ENCODE measurements at places on chromosomes 12 and 14. TPM values are rescaled to one million over a fixed set of nuclear protein-coding genes. Genes with fewer than 3 reads are reported as not detected.

CCDC60 gene
- total RNA-seq = not detected

IAPP gene
- total RNA-seq = not detected

HOXC4 gene
- total RNA-seq = 0.36 TPM

PPP4R4 gene
- 0.98 TPM for total RNA-seq

CLEC14A gene
- 0.63 TPM for total RNA-seq

ZFYVE1 gene
- 32.6 TPM for total RNA-seq

SIX6 gene
- not detected for total RNA-seq

OR6C3 gene
- not detected for total RNA-seq

MBD6 gene
- 4.2 TPM for total RNA-seq

KRT2 gene
- total RNA-seq = not detected

KRT82 gene
- total RNA-seq = not detected

NFATC4 gene
- 77.9 TPM for total RNA-seq

NR1H4 gene
- total RNA-seq = not detected

SIRT4 gene
- total RNA-seq = 3.6 TPM

DNA sequence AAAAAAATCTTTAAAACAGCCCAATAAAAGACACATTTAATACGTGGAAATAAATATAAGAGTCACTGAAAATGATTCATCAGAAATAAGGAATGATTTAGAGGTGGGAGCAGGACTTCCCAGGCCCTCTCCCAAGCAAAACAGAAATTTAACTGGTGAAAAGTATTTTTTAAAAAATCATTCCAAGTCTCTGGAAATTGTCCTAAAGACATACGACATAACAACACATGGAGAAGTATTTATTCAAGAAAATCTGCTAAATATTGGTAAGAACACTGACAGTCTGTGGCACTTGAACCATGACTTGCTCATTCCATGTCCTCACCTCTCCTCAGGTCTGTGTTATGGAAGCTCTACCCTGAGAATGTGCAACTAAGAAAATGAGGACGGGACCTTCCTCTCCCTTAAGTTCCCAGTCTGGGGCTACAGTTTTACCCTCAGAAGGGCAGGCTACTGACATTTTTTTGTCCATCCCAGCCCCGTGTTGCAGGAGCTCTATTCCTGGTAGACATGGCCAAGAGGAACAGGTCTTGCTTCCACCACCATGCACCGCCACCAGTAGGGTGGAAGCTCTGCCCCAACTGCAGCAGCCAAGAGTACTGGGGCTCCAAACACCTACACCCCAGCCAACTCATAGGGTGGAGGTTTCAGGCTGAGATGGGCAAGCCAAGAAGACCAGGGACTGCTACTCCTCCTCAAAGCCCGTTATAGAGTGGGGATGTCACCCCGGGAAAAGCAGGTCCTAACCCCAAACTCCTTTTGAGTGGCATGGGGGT lies 193.0 kb downstream of the CRADD start:
- DNase-seq = peak; percentile 67

DNA sequence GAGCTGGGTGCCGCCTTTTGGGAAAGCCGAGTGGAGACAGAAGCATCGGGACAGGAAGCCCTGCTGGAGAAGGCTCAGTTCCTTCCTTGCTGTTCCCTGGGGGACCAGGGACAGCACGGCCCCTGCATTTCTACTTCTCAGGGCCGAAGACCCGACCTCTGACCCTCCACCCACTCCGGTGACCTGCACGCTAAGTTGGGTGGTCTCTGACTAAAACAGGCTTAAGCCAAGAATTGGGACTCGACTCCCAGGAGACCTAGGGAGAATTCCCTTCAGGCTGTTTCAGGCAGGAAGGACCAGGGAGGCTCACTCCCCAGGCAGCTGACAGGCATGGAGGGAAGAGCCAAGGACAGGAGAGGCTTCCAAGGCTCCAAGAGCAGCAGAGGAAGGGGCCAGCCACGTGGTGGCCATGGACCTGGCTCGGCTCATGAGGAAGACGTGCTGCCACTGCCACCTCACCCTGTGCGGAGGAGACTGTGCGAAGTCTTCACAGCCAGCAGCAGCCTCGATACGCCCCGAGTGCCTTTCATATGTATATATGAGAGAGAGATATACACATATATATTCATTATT lies 43.9 kb downstream of the DCAF4 start:
- no peak for DNase-seq

DNA sequence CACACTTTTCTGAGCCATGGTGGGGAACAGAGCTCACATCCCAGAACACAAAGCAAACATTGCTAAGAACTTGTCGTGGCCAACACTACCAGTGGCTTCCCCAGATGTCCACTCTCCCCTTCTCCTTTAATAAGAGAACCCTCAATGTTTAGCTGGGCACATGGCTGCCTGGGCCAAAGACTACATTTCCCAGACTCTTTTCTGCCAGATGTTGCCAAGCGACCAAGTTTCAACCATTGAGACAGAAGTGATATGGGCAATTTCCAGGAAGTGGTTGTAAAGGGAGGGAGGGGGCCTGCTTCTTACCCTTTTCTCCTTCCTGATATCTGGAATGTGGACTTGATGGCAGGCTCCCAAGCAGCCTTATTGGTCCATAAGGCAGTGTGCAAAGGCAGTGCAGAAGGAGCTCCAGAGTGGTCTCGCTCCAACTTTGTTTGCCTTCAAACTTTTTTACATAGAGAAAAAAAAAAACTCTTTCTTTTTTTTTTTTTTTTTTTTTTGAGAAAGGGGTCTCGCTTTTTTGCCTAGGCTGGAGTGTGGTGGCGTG lies 24.9 kb upstream of the JDP2 start:
- DNase-seq = no peak

- DNase-seq = peak; percentile 5
Observed at GRCh38 chr12:4939418-4940023, 29.8 kb downstream of the KCNA1 start.

- DNase-seq = no peak
Observed at GRCh38 chr12:89673603-89674002, 35.0 kb downstream of the ATP2B1 start.

DNA sequence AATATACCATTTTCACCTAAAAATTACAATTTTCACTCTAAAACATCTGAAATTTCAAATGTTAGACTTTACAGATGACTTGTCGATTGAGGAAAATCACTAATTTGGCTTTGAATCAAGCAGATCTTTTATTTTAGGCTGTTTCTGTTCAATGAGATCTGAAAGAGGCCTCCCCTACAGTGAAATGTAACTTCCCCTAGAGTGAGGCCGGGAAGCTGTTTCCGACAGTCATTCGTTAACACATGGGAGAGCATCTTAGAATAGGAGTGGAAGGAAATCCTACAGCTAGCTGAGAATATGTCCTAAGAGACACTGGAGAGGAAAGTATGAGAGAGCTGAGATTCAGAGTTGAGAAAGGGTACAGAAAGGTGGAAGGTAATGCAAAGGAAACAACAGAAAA lies 5.7 kb upstream of the C14orf93 start:
- no peak for DNase-seq

GRCh38 chr12:97643924-97644323 lies 181.3 kb downstream of the RMST start:
- no peak for DNase-seq

DNA sequence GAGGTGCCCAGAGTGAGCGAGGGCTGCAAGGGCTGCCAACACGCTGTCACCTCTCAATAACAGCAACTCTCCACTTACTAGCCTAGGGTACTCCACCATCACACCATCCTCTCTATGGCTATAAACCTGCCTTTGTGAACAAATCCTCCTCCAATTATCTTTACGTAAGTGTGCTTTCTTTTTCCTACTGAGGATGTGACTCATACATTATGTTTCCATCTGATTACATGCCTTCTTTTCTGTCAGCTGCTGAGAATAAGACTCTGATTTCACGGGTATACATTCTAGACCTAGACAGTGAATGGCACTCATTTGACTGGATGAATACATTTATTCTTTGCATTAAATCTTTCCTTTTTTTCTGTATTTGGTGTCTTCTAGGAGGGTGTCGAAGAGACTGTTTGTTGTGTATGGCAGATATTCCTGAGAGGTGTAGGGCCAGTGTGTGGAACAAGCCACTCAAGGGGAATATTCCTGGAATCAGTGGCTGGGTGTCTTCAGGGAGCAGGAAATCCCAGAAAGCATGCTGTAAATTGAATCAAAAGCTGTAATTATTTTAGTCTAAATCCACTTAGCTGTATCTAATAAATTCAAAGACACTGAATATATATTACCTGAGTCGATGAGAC lies 327.3 kb upstream of the TMTC1 start:
- DNase-seq = peak; percentile 62

GRCh38 chr12:45256721-45257120 lies 40.8 kb downstream of the ANO6 start:
- DNase-seq = no peak

GRCh38 chr12:33628087-33628486 lies 188.5 kb upstream of the SYT10 start:
- DNase-seq = no peak

DNA sequence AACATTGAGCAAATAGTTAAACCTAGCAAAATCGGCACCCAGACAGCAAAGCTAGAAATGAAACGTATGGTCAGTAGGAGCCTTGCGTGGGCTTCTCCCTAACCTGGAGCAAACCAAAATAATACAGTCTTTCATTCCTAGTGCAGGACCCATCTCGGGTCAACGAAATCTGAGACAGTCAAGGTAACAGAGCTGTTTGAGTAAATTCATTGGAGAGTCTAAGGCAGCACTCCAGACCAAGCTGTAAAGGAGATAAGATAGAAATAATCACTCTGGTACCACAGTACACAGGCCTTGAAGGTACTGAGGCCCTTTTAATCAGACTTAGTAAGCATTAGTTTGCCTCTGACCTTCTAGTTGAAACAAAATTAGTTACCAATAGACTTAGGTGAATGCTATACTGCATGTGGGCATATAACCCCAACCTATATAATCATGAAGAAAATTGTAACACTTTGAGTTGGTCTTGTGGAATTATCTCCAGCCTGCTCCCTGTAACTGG lies 54.4 kb upstream of the BICD1 start:
- no peak for DNase-seq

GRCh38 chr12:111598637-111599452 lies at the start of gene ATXN2:
Gene ATXN2, minus strand, starts transcription at chr12:111599315. Its CDS starts 281 bp downstream, at chr12:111599034.
- DNase-seq = peak; percentile 57

DNA sequence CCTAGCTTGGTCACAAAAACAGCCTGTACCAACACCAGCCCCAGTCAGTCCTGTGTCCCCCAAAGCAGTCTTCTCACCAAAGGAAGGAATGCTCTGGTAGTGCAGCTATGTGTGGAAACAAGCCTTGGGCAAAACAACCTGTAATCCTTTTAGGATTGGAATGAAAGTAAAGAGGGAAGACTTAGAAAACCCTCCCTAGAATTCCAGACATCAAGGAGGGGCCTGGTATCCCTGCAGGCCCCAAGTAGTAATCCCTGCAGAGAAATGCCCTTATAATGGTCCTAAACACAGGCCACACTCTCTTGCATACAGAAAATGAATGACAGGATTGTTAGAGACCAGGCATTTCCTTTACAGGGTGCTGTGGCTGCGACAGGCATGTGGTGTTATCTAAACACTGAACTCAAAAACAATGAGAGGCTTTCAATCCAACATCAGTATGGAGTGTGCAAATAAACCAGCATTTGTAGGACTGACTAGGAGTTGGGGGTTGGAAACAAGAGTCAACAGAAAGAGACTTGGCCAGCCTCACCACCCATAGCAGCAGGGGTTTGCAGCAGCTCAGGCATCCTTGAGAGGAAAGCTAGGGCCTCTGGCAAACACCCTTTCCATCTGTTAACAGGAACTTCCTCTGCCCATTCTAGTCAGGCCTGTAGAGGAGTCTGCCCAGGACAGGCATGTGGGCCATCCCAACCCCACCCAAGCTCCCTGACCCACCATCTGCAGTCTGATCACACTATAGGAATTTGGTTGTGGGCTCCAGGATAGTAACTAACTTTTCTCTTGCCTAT lies 59.1 kb downstream of the DCAF5 start:
- peak; percentile 79 for DNase-seq

GRCh38 chr12:65720136-65721130 lies 103.8 kb upstream of the HMGA2 start:
- DNase-seq = peak; percentile 67

DNA sequence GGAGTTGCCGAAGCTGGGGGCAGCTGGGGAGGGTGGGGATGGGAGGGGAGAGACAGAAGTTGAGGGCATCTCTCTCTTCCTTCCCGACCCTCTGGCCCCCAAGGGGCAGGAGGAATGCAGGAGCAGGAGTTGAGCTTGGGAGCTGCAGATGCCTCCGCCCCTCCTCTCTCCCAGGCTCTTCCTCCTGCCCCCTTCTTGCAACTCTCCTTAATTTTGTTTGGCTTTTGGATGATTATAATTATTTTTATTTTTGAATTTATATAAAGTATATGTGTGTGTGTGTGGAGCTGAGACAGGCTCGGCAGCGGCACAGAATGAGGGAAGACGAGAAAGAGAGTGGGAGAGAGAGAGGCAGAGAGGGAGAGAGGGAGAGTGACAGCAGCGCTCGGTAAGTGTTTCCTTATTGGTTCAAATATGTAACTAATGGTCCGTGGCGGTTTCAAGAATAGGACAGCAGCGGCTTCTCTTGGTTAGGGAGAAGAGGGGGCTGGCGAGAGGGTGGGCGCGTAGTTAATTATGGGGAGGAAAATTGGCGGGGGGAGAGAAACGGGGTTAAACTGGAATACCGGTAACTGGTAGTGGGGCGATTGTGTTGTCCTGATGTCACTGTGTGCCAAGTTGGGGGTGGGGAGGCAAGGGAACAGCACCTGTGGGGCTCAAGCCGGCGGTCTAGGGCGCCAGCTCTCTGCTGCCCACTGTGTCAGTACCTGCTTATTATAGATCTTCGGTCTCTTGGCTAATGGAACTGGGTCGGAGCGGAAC lies 8.4 kb downstream of the HOXC8 start:
- no peak for DNase-seq

- no peak for DNase-seq
Observed at GRCh38 chr12:52660934-52661499, 9.0 kb upstream of the KRT2 start.

DNA sequence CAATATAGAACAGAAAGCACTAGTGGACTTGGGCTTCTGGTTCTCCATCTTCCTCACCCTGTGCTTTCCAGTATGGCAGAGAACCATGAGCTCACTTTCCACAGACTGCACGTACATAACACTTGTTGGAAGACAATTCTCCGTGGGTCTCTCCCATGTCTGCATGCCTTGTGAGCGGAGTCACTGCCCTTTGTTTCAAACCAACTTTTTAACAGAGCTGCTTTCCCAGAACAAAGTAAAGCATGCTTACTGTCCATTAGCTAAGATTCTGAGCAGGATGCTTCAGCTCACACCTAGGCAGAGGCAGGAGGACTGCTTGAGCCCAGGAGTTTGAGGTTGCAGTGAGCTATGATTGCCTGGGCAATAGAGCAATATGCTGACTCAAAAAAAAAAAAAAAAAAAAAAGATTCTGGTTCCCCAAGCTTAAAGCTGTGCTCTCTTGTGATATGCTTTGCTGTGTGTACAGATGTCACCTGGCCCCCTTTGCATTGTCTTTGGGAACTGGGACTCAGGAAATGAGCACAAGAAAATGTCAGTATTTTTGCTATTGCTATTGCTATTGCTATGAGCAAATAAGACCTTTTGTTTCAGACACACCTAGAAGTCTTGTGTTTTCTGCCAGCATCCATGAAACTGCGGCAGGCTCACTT lies 54.6 kb upstream of the PTGR2 start:
- DNase-seq = peak; percentile 26

Data from fibroblast of the aortic adventitia (primary cell).